ENCODE measurements at places on chromosomes 5 and 9. TPM values are rescaled to one million over a fixed set of nuclear protein-coding genes. Genes with fewer than 3 reads are reported as not detected.

F2RL2 gene
- total RNA-seq, result not detected

NUTM2G gene
- total RNA-seq, result not detected

PDLIM4 gene
- total RNA-seq, result not detected

TAF11L5 gene
- total RNA-seq, result not detected

GRCh38 chr5:1294835-1295649 is at the start of gene TERT:
Gene TERT (minus strand): TSS chr5:1295068. CDS start chr5:1294989, 79 bp downstream.
- peak; percentile 75 for DNase-seq

DNA sequence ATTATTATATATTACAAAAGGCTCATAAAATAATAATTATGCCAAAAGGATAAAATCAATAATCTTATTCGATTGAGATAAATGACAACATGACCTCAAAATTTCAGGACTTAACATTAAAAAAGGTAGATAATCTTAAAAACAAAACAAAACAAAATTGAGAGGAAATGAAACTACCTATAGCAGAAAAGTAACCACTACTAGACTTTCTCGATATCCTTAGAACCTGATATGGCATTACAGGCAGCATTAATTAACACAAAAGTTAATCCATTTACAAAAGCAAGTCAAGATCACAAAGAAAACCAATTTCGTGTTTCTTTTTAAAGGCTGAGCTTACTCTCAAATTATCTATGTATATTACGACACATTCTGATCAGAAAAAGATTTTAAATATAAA is 29.9 kb downstream of the TMEM161B start:
- no peak for DNase-seq

DNA sequence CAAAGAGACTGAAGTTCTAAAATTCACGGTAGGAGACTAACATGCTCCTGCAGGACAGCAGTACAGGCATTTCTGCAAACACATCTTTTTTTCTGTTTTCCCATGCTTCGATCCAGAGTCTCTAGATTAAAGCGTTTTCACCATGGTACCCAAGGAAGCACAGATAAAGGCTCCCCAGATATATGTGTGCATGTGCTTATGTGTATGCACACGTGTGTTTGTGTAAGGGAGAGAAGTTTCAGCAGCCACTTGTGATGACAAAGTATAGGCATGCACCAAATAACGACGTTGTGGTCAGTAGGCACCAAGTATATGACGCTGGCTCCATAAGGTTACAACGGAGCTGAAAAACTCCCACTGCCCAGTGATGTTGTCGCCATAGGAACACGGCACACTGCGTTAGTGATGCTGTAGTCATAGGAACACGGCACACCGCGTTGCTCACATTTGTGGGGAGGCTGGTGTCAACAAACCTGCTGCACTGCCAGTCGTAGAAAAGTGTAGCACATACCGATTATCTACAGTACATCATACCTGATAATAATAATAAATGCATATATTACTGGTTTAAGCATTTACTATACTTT is 21.7 kb downstream of the MED10 start:
- DNase-seq, result no peak

DNA sequence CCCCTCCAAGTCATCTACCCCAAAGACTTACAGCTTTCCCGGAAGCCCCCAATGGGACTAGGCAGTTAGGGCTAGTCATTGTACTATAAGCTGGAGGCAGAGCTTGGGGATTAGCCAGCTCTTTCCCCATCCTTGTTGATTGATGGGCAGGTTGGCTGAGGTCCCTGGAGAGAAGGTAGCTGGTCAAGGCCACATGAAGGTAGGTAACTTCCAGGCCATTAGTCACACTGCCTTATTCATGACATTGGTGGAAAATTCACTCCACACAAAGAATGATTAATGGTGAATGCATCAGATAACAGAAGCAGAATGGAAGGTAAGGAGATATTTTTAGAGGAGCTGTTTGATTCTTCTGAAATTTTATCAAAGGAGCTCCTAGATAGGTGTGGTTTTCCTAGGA is 49.5 kb upstream of the TGFBR1 start:
- no peak for DNase-seq

DNA sequence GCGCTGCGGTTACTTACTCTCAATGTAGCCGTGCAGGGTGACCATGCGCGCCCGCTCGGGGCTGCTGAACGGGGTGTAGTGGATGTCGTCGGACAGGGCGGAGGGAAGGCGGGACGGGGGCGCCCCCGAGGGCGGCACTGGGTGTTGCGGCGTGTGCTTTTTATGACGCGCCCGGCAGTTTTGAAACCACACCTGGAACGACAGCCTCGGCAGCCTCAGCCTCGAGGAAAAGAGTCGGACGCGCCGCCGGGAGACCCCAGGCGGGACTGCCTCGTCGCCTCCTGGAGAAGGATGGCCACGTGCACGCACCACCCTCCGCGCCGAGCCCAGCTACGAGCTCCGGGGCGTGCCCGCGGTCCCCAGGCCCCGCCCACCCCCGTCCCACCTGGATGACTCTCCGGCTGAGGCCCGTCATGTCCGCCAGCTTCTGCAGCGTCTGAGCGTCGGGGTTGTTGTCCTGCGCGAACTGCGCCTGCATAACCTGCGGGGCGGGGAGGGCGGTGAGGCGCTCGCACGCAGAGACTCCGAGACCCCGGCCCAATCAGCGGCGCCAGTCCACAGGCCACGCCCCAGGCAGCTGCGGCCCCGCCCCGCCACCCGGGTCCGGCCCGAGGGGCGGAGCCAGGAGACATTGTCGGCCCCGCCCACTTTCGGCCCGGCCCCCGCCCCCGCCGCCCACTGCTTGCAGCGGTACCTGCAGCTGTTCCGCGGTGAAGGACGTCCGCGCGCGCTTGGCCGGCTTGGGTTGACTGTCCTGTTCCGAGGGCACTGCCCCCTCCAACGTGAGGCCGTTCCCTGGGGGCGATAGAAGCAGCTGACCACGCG is 15.0 kb downstream of the LHX6 start:
- peak; percentile 37 for DNase-seq

DNA sequence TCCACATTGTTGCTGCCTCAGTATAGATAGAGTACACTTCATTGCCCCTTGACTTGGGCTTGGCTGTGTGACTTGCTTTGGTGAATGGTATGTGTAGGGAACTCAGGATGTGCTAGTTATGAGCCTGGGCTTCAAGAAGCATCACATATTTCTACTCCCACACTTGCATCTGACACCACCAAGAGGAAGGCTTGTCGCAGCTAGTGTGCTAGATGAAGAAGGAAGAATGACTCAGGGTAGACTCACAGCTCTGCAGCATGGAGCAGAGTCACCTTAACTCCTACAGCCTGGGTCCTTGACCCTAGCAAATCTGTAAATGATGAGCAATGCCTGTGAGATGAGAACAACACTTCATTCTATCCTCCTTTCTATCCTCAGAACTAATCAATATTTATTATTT is 261.8 kb downstream of the ASTN2 start:
- no peak for DNase-seq

Measured in naive thymus-derived CD4-positive, alpha-beta T cell (primary cell).